ENCODE measurements at places on chromosomes 5 and 9. TPM values are rescaled to one million over a fixed set of nuclear protein-coding genes. Genes with fewer than 3 reads are reported as not detected.

- DNase-seq = no peak
Observed at GRCh38 chr9:123940721-123941523, 11.0 kb upstream of the DENND1A start.

Gene PCSK5
- 16.8 TPM for total RNA-seq

GRCh38 chr5:17290540-17290974 is 73.1 kb downstream of the BASP1 start:
- no peak for DNase-seq

- no peak for DNase-seq
Observed at GRCh38 chr5:154390746-154391359, 54.9 kb upstream of the SAP30L start.

GRCh38 chr9:33131790-33132772 is 35.1 kb downstream of the B4GALT1 start:
- no peak for DNase-seq

GRCh38 chr9:120774719-120775118 is 18.5 kb downstream of the FBXW2 start:
- DNase-seq = no peak

DNA sequence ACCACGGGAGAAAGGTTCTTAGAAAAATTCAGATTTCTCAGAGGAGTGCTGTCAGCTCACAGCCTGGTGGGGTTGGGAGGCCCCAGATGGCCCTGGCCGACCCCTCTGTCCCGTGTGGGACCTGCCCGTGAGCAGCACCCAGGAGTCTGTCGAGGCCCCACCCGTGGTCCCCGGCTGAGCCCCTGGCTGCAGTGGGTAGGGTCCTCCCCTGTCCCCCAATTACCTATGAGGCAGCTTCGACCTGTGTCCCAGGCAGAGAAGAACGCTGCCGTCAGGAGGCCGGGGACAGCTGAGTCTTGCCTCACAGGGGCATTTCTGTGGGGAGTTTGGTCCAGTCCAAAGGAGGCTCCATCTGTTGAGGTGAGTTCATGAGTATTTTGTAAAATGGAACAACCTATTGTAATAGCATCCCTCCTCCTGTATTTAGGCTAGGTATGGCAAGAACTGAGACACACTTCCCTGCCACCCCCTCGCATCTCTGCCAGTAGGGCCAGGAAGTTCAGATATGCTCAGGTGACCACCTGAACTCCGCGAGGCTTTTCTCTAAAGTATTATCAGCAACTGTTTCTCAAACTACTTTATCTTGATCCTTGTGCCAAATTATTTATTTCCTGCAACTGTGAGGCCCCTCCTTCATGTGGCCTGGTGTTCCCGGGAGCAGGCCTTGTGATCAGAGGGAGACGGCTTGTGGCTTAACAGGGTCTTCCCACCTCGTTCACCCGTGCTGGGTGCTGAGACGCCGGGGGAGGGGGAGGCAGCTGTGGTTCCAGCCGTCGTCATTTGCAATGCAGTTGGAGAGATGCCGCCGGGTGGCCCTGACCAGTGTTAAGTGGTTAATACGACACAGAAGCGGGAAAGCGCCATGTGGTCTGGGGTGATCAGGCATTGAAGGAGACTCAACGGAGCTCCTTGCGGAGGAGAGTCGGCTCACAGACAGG is 1.7 kb downstream of the AHRR start:
- peak; percentile 73 for DNase-seq

- DNase-seq = no peak
Observed at GRCh38 chr5:109163336-109163735, 246.4 kb downstream of the PJA2 start.

DNA sequence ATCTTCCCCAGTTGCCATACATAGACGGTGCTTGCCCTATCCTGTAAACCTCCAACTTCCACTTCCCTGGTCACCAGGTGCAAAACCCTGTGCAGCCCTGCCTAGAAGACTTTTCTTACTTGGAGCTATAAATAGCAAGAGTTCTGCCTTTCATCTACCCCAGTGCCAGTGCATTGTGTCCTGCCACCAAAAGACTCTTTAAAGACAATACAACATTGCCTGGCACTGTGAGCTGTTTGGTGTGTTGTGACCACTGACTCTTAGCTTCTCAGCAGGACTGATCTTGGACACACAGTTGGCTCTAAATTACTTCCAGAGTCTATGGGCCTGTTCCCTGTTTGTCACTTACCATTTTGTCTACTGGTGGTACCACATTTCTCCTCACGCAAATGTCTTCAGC is 608.1 kb downstream of the CDH9 start:
- DNase-seq = no peak

Gene TUSC1
- 17.6 TPM for total RNA-seq

Gene CETN3
- total RNA-seq = 4.2 TPM

DNA sequence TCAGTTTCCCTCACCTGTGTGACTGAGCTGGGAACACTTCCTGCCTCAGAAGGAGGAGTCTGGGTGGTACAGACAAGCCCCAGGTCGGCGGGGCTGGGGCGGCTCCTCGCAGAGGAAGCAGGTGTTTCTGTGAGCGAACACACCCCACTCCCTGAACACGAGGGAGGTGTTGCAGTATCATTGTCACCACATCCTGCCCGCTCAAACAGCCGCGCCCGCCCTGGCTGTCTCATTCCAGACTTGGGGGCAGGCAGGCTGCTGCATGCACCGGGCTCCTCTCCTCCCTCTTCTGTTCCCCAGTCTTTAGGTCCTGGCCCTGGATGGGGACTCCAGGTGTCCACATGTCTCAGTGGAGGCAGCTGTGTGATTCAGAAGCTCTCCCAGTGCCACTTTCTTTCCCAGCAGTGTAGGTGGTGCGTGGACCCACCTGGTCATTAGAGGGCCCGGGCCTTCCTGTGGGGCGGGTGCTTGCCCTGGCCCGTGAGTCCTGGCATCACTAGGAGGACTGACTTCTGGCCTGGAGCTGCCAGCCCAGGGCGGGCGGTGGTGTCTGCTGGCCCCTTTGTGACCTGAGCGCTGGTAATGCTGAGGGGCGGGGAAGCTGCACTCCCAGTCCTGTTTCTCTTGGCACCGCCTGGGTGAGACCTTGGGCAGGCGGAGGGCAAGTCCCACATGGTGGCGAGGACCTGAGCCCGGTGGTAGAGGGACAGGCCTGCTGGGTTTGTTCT is 18.3 kb upstream of the PHYHD1 start:
- DNase-seq = peak; percentile 68

Gene LCN12
- 2.9 TPM for total RNA-seq

Gene CYLC2
- not detected for total RNA-seq
